ENCODE measurements at places on chromosomes 5 and 9. TPM values are rescaled to one million over a fixed set of nuclear protein-coding genes. Genes with fewer than 3 reads are reported as not detected.

DNA sequence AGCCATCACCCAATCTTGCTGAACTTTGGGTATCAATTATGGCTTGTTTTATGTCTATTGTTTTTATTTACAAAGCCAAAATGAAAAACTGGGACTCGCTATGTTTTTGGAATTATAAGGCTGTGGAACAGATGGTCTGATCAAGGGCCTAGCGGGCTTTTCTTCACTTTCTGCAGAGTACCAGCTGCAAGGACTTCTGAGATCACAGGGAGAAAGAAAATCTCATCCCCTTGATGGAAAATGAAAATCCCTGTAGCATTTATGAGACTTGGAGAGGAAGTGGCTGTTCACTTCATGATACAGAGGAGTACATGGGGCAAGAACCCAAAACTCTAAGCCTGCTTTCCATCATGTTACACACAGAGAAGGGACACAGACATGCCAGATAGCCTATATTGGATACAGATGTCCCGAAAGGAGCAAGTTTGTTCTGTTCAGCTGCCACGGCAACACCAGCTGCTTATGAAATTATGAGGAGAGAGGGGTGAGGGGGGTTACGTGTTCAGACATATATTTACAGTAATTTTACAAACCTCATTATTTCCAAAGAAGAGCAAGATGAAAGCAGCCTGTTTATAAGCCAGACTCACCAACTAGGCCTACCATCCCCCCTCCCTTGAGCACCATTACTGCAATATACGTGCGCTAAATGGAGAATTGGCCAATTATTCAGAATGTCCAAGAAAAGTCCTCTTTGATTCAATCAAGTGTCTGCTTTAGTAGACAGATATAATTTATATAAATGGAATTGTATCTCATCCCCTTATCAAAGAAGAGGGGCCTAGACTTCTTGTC is 220.0 kb downstream of the MARCHF11 start:
- H3K27ac ChIP-seq: no peak overlapping the region
- no peaks in the 10 kb centered on the region for H3K27me3 ChIP-seq
- H3K4me3 ChIP-seq: no peak overlapping the region
- H3K4me1 ChIP-seq: no peaks in the 10 kb centered on the region
- DNase-seq: no peak

DNA sequence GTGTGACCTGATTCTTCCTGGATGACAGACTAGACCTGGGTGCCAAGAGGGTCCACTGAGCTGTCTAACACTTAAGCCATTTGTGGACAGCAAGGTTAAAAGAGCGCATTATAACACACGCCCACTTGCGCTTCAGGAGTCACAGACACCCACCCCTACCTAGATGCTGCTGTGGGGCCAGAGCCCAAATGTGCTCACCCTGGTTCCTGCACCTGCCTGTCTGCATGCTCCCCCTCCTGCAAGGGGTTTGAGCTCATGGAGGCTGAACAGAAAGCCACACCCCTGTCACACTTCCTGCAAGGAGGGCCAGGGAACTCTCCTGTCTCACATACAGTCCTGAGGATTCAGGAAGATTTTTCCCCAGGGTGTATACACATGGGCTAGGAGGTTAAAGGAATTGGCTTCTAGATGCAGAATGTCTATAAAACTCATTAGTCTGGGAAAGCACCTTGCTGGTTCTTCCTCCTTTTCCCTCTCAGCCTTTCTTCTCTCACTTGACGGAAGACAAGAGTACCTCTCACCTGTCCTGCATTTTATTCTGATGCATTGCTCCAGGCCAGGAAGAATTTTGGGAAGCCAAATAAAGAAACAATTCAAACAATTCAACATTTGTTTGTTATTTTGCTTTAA is 87.4 kb upstream of the LHFPL2 start:
- peaks cover 13% of the 10 kb centered on the region for H3K4me1 ChIP-seq
- no peaks in the 10 kb centered on the region for H3K27me3 ChIP-seq
- H3K27ac ChIP-seq: no peak overlapping the region
- DNase-seq: no peak
- no peak overlapping the region for H3K4me3 ChIP-seq

DNA sequence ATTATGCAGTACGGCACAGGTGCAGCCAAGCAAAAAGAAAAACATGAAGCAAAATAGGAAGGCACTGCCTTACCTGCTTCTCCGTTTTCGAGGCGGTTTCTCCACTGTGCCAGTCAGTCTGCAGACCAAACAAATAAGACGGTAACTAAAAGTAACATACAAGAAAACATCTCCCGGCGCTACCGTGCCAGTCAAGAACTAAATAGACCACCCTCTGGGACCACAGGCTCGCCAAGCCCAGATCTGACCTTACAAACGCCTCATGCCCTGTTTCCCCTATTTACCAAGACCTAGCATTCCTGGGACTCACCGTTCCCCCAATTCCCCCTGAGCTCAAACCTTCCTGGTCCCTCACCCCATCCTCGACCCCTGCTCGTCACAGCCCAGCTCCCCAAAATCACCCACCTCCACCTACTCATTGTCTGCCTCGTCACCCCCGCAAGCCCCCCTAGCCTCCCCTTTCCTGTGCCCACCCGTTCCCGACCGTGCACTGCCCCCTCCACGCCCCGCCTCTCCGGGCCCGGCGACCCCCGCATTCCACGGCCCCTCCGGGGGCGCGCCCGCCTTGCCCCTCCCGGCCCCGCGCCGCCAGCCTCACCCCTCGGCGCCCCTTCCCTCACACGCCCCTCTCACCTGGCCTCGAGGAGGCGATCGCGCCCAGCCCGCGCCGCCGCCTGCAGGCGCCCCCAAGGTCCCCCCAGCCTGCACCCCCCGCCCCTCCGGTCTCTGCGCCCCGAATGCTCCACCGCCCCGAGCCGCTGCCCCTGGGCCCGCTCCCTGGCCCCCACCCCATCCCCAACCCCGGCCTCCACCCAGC is 560 bp downstream of the SCAI start:
- H3K27ac ChIP-seq: peak overlapping the region; percentile 85
- H3K4me1 ChIP-seq: peaks cover 4% of the 10 kb centered on the region
- peaks cover 9% of the 10 kb centered on the region for H3K36me3 ChIP-seq
- peak overlapping the region; percentile 78 for H3K4me3 ChIP-seq
- DNase-seq: peak; percentile 46

GRCh38 chr9:92664394-92665152 is 5.4 kb downstream of the IPPK start:
- H3K4me3 ChIP-seq: no peak overlapping the region
- no peak overlapping the region for H3K27ac ChIP-seq
- H3K27me3 ChIP-seq: no peaks in the 10 kb centered on the region
- H3K4me1 ChIP-seq: peaks cover 13% of the 10 kb centered on the region
- no peaks in the 10 kb centered on the region for H3K36me3 ChIP-seq

GRCh38 chr9:87602933-87603643 is 105.4 kb downstream of the DAPK1 start:
- no peak overlapping the region for H3K4me3 ChIP-seq
- peaks cover 36% of the 10 kb centered on the region for H3K4me1 ChIP-seq
- DNase-seq: peak; percentile 25
- H3K27ac ChIP-seq: peak overlapping the region; percentile 1
- no peaks in the 10 kb centered on the region for H3K27me3 ChIP-seq

DNA sequence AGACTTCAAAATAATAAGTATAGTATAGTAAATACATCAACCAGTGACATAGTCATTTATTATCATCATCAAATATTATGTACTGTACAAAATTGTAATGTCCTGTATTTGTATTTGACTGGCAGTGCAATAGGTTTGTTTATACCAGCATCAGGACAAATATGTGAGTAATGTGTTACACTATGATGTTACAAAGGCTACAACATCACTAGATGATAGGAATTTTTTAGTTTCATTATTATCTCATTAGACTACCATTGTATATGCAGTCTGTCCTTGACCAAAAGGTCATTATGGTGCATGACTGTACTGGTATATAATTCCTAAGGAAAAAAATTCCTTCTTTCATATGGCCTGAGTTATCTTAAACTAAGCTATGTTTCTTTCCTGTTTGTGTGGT is 63.6 kb upstream of the VCAN start:
- H3K27me3 ChIP-seq: no peaks in the 10 kb centered on the region
- no peak overlapping the region for H3K4me3 ChIP-seq
- peaks cover 11% of the 10 kb centered on the region for H3K4me1 ChIP-seq

Gene AIF1L
- 95.1 TPM for total RNA-seq

Gene GLDC
- 100 TPM for total RNA-seq

- no peak for DNase-seq
- no peaks in the 10 kb centered on the region for H3K36me3 ChIP-seq
- H3K27me3 ChIP-seq: peaks cover 25% of the 10 kb centered on the region
- no peaks in the 10 kb centered on the region for H3K4me1 ChIP-seq
Observed at GRCh38 chr5:558871-559503, 34.7 kb upstream of the SLC9A3 start.

DNA sequence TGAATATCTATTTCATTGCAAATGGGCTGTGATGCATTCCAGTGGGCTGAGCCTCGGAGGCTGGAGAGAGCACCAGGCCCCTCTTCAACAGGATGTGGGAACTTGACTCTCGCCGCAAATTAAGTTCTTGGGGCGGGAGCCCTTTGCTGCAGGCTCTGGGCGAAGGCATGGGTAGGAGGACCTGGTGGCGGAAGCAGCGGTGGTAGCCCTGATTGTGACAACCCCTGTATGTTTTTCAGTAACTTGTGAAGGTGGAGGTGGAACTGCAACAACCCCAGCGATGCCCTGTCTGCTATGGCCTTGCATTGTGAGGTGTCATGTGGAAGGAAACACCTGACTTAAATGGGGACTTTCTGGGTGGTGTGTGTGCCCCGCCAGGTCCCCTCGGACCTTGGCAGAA is 9.4 kb downstream of the FYB1 start:
- no peaks in the 10 kb centered on the region for H3K4me1 ChIP-seq
- no peak overlapping the region for H3K27ac ChIP-seq
- H3K36me3 ChIP-seq: no peaks in the 10 kb centered on the region
- no peaks in the 10 kb centered on the region for H3K27me3 ChIP-seq
- no peak overlapping the region for H3K4me3 ChIP-seq

DNA sequence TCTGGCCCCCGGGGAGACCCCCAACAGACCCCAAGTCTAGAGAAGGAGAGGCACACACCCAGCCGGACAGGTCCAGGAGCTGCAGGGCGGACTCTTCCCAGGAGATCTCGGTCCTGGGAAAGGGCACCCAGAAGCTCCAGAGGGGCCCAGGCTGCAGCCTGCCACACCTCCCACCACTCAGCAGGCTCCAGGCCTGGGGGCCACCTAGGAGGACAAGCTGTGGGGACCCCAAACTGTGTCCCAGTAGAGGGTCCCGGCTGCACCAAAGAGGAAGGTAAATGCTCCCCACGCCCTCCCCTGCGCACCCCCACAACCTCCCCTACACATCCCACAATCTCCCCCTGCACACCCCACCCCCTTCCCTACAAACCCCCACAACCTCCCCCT is 48.5 kb downstream of the PLEKHG4B start:
- H3K27ac ChIP-seq: peak overlapping the region; percentile 46
- H3K4me3 ChIP-seq: no peak overlapping the region
- no peak for DNase-seq
- no peaks in the 10 kb centered on the region for H3K4me1 ChIP-seq
- peaks cover 8% of the 10 kb centered on the region for H3K36me3 ChIP-seq
- H3K27me3 ChIP-seq: no peaks in the 10 kb centered on the region

Gene NEK6
- 18.5 TPM for total RNA-seq

Gene OTP
- not detected for total RNA-seq

DNA sequence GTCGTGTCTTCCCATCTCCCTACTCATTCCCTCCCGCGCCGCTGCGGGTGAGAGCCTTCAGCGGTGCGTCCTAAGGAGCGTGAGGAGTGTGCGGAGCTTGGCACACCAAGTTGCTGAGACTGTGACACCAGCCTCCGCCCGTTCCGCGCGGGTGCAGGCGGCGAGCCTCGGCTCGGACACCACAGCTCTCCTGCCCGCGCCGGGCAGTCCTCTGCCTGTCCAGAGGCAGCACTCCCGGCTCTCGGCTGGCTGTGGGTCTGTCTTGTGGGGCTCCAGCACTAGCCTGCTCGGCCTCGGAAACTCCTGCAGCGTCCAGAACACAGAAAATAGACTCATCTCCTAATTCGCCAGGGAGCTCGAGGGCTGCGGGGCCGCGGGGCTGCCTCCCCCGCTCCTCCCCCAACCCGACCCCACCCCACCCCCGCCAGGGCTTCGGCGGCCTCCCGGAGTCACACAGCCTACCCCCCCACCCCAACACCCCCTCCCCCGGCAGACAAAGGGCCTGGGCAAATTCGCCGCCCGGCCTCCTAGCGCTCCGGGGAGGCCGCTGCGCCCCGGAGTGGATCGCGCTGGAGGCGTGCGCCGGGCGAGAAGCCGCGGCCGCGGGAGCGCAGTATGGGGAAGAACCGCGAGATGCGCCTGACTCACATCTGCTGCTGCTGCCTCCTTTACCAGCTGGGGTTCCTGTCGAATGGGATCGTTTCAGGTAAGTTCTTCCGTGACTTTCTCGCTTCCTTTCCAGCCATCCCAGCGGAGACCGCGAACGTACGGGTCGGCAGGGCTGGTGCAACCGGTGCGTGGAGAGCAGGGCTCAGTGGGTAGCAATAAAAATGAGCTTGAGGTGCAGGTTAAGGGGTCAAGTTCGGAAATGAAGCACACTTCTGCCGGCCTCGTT is at the start of gene ADAMTS19:
Gene ADAMTS19 (plus strand): TSS at position 522 of the 895 bp plus-strand sequence. CDS start 94 bp downstream, at position 616.
- no peaks in the 10 kb centered on the region for H3K36me3 ChIP-seq
- H3K27me3 ChIP-seq: peaks cover 15% of the 10 kb centered on the region

Data from neural progenitor cell (in vitro differentiated cells).